ENCODE measurements at places on chromosomes 3 and 15.

- DNase-seq, result peak; percentile 82
Observed at GRCh38 chr3:50237754-50238548, 1.9 kb downstream of the GNAI2 start.

GRCh38 chr3:56890448-56891091, 88.8 kb upstream of the ARHGEF3 start:
- DNase-seq, result no peak

GRCh38 chr3:9301091-9301490, 51.6 kb upstream of the SRGAP3 start:
- no peak for DNase-seq

GRCh38 chr15:38696109-38696727, 131.6 kb upstream of the RASGRP1 start:
- DNase-seq, result peak; percentile 63

DNA sequence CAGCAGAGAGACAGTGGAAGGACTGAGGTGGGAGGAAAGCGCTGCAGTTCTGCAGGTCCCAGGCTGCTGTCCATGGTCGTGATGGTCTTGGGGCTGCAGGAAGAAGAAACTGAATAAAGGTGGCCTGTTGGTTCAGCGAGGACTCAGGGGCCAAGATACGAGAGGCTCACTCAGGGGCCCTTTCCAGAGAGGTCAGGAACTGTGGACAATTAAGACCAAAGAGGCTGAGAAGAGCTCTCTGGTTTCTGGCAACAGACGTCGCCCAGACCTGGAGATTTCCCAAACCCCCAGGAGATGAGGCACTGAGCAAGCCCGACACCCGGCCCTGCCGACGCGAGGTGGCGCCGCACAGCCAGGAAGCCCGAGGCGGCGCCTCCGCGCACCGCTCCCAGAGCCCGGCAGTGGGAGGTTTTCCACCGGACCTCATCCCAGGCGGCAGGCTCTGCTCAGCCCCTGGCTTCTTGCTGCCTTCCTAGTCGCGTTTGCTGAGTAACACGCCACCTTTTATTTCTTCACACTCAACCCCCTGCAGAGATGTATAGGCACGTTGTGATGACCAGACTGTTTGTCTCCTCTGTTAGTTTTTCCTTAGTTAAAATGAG, 56.4 kb upstream of the ARRDC4 start:
- no peak for DNase-seq

GRCh38 chr15:99486371-99487336, 79.1 kb upstream of the MEF2A start:
- DNase-seq, result no peak

DNA sequence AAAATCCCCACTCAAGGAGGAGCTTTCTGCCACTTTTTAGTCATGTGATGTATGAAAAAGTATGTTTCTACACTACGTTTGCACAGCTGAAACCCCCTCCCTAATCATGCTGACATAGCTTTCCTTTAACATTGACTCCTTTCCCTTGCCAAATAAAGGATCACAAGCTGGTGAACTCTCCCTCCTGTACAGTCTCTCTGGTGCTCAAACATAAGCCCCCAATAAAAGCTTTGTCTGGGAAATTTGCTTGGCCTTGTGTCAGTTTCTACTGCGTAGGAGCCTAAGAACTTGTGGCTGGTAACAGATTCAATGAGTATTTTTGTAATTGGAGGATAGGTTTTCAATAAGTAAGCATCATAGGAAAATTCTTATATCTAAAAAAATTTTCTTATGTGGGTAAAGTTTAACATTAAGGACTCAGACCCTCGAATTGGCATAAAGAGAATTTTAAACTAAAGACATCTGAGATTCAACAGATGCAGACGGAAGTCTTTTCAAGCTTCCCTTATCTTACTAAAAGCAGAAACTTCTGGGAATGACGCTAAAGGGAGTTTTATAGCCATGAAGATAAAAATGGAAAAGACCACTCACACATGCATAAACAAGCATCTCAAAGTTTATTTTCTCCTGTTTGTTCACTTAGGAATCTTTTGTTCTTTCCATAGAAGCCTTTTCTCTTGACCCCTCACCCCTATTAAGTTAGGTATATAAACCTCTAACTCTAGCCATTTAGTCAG, 44.1 kb upstream of the P2RY1 start:
- no peak for DNase-seq

DNA sequence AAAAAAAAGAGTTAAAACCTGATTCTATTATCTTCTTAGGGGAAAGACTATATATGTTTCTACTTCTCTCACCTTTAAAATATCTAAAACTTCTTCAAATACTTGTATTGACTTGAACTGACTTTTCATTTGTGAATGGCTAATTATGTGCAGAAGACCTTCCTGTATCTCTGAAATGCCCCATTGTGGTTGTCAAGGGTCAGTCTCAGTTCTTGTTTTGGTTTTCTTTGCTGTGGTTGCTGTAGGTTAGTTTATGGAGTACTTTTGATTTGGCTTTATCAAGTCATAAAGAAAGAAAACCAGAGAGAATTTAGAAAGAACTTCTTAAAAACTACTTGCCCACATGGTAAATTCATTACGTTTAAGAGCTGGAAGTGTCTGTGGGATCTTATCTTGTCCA, 345.3 kb upstream of the POU1F1 start:
- DNase-seq, result no peak

GRCh38 chr15:86101818-86102217, 22.1 kb downstream of the AGBL1 start:
- DNase-seq, result no peak

DNA sequence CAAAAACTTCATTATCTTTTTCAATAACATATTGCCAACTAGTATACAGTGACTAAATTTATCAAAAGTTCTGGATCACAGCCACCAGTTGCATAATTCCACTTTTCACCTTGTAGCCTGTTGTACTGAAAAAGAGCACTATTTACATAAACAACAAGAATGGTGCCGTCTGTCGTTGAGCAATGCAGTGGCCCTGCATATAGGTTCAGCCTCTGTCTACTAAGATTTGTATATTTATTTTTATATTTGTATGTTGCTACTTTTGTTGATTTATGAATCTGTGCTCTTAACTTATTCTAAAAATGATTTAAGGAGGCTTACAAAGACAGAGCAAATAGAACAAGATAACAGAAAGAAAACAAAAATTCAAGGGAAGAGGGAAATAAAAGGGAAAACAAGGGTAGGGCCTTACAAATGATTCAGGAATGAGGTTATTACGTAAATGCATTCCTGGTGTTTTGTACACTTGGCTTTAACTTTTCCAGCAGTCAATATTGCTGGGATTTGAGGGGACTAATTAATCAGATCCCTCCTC, 257.6 kb upstream of the STT3B start:
- no peak for DNase-seq

DNA sequence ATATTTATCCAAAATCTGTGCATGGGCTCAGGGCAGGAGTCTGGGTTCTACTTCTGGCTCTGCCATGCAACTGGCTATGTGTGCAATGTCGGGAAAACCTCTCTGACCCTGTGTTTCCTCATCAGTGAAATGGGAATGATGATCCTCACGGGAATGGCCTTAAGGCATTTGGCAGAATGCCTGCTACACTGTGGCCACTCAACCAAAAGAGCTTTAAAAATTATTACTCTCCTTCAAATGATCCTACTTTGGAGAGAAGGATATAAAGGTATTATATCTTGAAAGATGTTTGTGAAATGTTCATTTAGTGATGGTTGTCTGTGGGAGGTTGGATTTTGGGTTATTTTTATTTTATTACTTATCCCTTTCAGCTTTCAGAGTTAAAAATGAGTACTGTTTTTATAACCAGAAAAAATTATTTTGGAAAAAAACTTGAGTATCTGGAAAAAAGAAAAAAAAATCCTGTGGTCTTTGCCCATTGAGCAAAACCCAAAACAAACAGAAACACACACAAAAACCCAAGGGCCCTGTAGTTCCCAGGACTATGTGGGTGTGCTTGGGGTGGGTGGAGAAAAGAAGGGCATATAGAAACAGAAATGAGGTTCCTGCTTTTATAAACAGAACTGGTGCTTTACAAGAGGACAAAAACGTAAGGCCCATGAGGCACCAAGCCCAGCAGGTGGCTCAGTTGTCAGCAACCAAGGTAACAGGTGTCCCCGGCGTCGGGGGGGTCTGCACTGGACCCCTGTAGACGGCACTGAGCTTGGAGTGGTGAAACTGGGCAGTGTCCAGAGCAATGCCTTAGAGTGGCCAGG, 22.0 kb downstream of the RGMA start:
- no peak for DNase-seq

GRCh38 chr3:37793889-37794591, 67.6 kb upstream of the CTDSPL start:
- no peak for DNase-seq

- DNase-seq, result no peak
Observed at GRCh38 chr3:154932633-154933032, 147.5 kb upstream of the MME start.

GRCh38 chr15:93088200-93088980, 621 bp downstream of the RGMA start:
- DNase-seq, result no peak

DNA sequence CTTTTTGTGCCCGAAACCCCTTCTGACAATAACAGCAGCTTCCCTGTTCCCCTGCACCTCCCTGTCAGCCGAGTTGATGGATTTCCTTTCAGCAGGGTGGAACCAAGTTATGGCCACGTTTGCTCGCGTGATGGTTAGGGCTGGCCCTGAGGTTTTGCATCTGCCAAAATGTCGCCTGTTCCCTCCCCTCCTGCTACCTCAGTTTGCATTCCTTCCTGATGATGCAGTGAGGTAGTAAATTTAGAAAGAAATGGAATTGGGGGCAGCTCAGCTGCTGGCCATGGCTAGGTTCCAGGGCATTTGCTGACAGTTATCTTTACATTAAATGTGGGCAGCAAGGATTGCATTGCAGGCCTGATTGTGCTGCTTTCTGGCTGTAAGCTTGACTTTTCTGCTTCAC, 13.2 kb downstream of the LIMD1 start:
- no peak for DNase-seq

DNA sequence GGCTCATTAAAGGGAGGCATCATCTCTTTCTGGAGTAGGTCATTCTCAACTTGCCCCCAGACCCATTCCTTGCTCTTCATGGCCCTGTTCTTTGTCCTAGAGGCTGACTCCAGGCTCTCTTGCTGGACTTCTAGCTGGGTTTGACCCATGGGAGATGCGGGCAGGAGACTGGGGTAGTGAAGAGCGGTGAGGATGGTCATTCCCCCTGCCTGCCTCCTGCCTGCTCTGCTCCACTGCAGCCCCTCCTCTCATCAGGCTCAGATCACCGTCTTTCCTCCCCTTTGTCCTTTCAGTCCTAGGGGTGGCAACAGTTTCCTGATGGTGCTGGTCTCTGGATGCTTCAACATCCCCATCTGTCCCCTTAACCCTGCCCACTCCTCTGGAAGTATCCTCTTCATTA, 170.9 kb downstream of the ABHD5 start:
- no peak for DNase-seq

GRCh38 chr3:7567160-7567559, 706.2 kb downstream of the GRM7 start:
- no peak for DNase-seq

DNA sequence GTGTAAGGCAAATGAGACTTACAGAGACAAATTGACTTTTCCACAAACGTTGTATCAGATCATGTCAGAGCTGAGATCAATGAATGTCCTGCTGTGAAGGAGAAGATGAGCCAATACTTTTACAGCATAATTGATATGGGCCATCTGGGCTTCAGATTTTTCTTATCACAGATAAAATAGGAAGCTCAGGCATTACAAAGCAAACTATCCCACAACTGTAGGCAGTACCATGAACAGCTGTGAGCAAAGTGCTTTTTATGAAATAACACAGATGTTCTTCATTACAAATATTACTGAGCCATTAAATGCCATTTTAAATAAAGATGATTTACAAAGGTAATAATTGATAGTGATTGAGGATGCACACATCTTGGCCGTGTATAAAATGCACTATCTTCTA, 852.3 kb downstream of the OTOL1 start:
- DNase-seq, result no peak

DNA sequence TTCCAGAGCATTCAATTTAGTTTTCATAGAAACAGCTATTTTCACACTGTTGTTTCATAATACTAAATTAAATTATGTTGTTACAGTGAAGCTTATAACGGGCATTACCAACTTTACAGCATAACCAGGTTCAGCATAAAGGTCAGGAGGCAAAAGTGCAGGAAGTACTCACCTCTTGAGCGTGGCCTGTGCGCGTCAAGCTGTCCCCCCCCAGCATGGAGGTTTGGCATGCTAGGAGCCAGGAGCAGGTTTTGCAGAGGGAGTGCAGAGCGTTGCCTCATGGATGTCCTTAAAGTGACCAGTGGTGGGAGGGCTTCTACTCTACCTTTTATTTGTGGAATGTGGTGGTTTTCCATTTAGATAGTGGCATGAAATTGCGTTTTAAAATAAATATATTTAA, 104.4 kb downstream of the EEFSEC start:
- no peak for DNase-seq

GRCh38 chr3:11154953-11155325, 646 bp downstream of the HRH1 start:
- DNase-seq, result no peak

DNA sequence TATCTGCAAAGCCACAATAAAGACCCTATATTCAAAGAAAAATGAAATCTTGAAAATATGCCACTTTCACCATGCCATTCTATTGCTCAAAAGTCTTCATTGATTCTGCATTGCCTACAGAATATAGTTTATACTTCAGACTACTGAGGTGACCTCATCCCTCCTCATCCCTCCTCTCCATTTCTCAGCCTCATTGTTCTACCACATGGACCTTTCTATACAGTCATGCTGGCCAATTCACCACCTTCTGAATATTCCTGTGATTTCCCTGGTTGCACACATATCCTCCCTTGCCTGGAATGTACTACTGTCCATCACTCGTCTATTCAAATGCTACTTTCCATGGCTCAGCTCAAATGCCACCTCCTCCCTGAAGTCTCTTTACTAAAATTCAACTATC, 3.5 kb upstream of the COL8A1 start:
- no peak for DNase-seq

GRCh38 chr15:82554351-82554750, 14.1 kb upstream of the RPS17 start:
- DNase-seq, result no peak

GRCh38 chr3:107855710-107856109, 235.1 kb downstream of the CD47 start:
- DNase-seq, result no peak

DNA sequence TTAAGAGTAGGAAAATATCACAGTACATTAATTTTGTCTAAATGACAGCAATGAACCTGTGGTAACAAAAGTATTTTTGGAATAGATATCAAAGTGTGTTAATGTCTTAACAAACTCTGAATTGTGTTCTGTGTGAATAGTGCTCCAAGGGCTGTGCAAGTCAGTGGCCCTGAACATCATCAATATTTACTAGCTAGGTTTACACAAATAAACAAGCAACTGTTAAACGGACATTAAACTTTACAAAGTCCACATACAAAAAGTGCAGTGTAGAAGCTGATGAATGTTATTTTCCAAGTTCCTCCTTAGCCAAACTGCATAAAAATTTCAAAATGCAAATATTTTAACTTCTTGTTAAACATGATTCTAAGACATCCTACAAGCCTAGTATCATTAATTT, 2.1 kb upstream of the GTF2A2 start:
- DNase-seq, result no peak

DNA sequence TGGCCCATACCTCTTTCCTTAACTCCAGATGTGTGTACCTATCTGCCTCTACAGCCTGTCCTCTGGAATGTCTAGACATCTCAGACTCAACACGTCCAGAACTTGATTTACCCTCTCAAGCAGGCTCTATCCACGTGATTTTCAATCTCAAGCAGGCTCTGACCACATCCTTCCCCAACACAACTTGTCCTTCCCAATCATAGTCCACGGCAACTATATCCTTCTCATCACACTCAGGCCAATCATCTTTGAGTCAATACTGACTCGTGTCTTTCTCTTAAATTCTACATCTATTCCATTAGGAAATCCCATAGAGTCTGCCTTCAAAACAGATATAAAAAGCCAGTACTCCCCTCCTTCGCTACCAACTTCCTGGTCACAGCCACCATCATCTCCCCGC, 70.4 kb downstream of the FOXP1 start:
- DNase-seq, result no peak
